ENCODE measurements at places on chromosomes 5 and 9.

DNA sequence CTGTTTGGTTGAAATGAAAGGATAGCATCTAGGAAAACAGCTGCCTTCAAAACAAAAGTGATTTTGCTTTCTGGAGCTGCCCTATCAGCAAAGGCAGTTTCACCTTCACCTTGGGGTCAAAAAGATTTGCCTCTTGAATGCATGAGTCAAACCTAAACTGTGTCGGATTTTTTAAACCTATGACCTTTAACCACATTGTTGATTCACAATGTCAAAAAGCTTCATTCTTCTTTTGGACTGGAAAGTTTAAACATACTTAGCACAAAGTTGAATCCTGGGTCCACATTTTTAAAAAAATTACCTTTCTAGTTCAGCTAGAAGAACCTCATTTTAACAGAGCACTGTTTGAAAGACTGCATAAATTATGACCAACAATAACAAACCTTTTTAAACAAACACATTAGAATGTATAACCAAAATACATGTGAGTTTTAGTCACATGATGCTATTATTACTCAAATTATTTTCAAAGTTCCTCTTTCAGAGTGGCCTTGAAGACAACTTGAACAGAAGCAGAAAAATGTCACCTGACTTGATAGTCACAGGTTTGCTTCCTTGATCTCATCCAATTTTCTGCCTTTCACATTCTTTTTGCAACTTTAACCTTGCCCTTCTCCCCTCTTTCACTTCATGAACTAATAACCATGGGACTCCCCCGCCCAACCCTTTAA lies 109.7 kb upstream of the LHFPL2 start:
- ATAC-seq, result no peak

- ATAC-seq, result peak; percentile 76
Measured at GRCh38 chr9:17462869-17463464, 115.9 kb upstream of the SH3GL2 start.

DNA sequence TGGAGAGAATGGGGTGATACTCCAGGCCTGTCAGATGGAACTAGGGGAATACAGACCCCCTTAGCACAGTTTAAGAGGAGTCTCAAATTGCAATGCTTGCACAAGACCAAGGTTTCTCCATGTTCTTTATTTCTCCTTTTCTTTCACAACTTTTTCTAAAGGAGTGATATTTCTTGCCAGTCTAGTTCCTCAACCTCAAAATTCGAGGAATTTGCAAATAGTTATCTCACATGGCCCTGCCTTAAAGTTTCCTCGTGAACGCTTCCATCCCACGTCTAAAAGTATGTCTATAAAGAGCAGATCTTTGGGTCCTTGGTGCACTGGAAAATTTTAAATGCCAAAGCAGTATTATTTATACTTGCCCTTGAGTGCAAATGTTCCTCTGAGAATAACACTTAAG lies 373.8 kb upstream of the KLF4 start:
- ATAC-seq, result no peak

- no peak for ATAC-seq
Measured at GRCh38 chr5:32777733-32778132, 66.6 kb downstream of the NPR3 start.

- ATAC-seq, result peak; percentile 87
Measured at GRCh38 chr5:35656721-35657120, 39.1 kb downstream of the SPEF2 start.

DNA sequence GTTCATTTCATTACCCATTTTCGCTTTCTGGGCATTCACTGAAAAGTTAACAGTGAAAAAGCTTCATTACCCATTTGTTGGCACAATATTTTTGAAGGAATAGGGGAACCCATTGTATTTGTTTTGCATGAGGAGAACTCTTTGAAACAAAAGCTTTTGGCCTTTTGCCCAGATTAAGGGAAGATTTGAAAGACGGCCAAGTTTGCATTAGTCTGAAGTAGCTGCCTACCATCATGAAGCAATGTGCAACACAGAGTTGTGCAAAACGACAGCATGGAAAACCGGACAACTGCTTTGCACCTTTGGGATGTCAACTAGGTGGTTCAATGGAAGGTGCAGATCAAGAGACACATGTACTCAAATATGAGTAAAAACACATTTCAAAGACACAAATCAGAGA lies 84.9 kb downstream of the TRPM3 start:
- no peak for ATAC-seq

DNA sequence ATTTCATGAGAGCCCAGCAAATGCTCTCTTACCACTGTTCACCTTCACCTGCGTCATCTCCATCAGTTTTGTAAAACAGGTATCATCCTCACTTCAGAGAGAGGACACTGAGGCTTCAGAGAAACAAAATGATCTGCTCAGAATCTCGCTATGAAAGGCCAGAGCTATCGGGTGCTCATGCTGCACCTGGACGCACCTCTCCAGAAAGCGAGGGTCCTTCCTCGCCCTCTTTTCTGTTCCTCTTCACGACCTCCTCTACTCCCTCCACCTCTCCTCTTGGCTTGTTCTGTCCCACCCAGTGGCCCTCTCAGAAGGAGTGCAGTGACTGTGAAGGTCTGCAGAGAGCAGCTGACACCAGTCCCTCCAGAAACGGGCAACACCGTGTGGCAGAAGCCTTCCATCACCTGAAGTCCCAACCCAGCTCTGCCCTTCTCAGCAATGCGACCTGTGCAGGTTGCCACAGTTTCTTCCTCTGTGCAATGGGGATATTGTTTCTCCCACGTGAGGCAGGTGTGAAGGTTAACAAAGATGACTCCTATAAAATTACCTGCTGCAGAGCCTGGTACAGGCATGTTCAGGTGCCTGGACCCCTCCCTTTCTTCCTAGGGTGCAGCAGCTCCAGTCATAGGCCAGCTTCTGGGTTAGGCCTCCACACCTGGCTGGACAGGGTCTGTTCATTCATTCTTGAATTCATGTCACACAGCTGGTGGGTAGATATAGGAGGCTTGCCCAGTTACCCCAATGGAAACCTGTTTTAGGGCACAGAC lies 45.3 kb upstream of the ANGPTL2 start:
- ATAC-seq, result no peak

GRCh38 chr5:173488144-173488543 lies 128.3 kb downstream of the BOD1 start:
- no peak for ATAC-seq

All from SK-N-SH treated with all-trans-retinoic acid at 6 μM for 48 hours (cell line).